Mesothelial cell of epicardium (in vitro differentiated cells): ENCODE measurements at places on chromosomes 5 and 9. TPM values are rescaled to one million over a fixed set of nuclear protein-coding genes. Genes with fewer than 3 reads are reported as not detected.

The ZNF367 gene
- total RNA-seq = 4.4 to 4.9 TPM (median 4.5 TPM) in 3 replicates

The BTNL8 gene
- not detected in 3 replicates for total RNA-seq

The CTXN3 gene
- not detected in 3 replicates for total RNA-seq

The PCDHGA2 gene
- 0.11 to 0.33 TPM (median 0.32 TPM) in 3 replicates for total RNA-seq
